ENCODE measurements at places on chromosomes 6 and 20. TPM values are rescaled to one million over a fixed set of nuclear protein-coding genes. Genes with fewer than 3 reads are reported as not detected.

NANP gene
- total RNA-seq, result 5.6 TPM

TENT5A gene
- 2.4 TPM for total RNA-seq

MAS1 gene
- total RNA-seq, result 0.19 TPM

TMC2 gene
- 0.45 TPM for total RNA-seq

SLC26A8 gene
- total RNA-seq, result 0.11 TPM

OR12D2 gene
- total RNA-seq, result not detected

EYS gene
- total RNA-seq, result 1.1 TPM

TGM6 gene
- total RNA-seq, result not detected

PAK5 gene
- 5.3 TPM for total RNA-seq

GRM1 gene
- total RNA-seq, result 0.18 TPM

ABHD12 gene
- 51.3 TPM for total RNA-seq

HSPA12B gene
- 0.49 TPM for total RNA-seq

FAM229B gene
- 120 TPM for total RNA-seq

TBXT gene
- total RNA-seq, result not detected

COL11A2 gene
- total RNA-seq, result 3.4 TPM

RIPOR2 gene
- 17.7 TPM for total RNA-seq

ACSS1 gene
- 2.0 TPM for total RNA-seq

ERVFRD-1 gene
- total RNA-seq, result 4.5 TPM

POLR1H gene
- 34.3 TPM for total RNA-seq

LST1 gene
- total RNA-seq, result 0.87 TPM

ADGRG6 gene
- 0.96 TPM for total RNA-seq

ACTL10 gene
- 4.4 TPM for total RNA-seq

RIPPLY2 gene
- 14.9 TPM for total RNA-seq

FBXL4 gene
- 10.7 TPM for total RNA-seq

KIF25 gene
- not detected for total RNA-seq

Data from motor neuron (in vitro differentiated cells).